ENCODE measurements at places on chromosomes 12 and 14.

DNA sequence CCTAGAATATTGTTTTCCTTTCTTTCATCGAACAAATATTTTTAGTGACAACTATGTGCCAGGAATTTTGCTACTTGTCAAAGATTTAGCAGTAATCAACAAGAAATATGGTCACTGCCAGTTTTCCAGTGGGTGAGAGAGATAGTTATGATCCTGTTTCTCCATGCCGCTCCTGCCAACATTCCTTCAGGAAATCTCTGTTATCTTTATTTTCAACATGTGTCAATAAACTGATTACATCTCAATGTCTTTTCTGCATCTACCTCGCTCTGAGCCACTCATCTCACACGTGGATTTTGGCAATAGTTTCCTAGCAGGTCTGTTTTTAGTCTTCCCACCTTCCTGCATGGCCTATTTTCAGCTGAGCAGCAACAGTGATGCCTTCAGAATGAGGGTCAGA is 650.0 kb upstream of the STXBP6 start:
- DNase-seq = no peak

GRCh38 chr14:58635091-58635830 is 2.5 kb upstream of the DACT1 start:
- no peak for DNase-seq

GRCh38 chr12:110227138-110227537 is 53.9 kb upstream of the ATP2A2 start:
- DNase-seq = no peak

DNA sequence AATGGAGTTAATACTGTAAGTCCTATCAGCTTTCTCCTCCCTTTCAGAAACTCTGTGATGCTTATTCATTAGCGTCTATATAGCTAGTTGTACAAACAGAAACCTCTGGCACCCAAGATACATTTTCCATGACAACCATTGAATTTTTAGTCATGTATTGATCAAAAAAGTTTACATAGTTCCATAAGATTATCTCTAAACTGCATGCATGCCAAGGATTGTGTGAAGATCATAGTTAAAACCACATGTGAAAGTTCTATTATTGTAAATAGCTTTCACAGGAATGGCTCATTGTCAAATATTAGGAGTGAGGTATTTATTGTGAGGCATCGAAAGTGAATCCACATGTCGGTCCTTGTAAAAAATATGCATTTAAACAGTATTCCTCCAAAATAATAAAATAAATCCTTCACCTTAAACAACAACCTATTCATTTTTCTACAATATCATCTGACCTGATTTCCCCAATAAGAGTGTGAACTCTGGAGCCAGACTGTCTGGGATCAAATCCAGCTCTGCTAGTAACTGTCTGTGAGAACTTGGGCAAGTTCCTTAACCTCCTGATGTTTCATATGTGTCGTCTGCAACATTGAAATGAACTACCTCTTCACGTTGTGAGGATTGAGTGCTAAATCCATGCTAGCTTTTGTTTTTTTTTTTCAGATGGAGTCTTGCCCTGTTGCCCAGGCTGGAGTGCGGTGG is 10.6 kb upstream of the CDKL1 start:
- DNase-seq = no peak

GRCh38 chr12:53952871-53953734 is 1.6 kb upstream of the HOXC12 start:
- no peak for DNase-seq

DNA sequence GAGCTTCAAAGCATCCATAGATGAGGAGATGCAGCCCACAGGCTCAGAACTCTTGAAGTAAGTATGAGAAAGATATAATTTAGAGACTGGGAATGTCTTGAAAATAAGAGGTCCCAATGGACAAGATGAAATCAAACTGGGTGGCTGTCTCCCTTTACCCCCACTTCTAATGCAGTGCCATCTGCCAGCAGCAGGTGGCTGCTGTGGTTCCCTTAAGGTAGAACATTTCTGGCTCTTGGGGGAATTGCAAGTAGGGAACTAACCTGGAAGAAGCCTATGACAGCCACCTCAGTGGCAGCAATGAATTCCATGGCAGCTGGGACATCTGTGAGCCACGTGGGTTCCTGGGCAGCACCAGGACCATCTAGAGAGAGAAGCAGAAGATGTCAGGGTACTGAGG is 648 bp downstream of the ERP27 start:
- no peak for DNase-seq

All from Jurkat, Clone E6-1 (cell line).